GM03348 (cell line): ENCODE measurements at places on chromosomes 6 and 20.

GRCh38 chr20:52269321-52269720, 77.7 kb upstream of the ZFP64 start:
- DNase-seq = peak; percentile 56

DNA sequence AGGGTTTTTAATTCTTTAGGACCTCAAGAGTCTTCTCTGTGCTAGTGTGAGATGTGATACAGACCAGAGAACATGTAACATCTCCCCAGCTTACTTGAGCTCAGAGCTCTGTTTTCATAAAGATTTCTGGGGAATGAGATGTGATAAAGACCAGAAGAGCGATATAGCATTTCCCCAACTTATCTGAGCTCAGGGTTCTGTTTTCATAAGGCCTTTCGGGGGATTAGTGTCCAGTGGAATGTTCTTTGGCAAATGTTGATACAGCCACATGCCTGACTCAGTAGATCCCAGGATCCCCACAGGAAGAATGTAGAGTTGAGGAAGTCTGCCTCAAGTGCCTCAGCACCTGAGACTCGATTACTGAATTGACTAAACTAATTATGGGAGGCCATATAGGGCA, 18.7 kb upstream of the TOP1 start:
- no peak for DNase-seq

DNA sequence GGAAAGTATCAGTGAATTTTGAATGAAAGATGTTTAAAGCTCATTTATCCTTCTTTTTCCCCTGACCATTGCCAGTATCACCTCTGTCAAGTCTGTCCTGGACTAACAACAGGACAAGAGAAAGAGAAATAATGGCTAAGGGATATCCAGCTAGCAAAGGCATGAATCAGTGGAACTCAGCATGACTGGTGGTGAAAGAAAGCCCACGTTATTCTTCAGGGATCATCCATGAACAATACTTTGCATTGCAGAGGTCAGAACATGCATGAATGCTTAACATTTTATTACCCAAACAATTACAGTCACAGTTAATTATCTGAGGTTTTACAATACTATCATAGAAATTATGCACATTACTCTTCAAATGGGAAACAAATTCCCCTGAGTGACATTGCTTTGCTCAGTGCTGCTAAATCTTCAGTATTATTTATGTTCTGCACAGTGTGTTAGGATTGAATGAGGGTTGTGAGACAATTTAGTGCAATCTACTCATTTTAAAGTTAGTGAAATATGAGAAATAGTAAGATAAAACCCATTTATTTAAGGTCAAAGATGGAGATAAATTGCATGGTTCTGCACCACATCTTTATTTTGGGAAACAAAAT, 350.7 kb downstream of the KHDRBS2 start:
- no peak for DNase-seq

DNA sequence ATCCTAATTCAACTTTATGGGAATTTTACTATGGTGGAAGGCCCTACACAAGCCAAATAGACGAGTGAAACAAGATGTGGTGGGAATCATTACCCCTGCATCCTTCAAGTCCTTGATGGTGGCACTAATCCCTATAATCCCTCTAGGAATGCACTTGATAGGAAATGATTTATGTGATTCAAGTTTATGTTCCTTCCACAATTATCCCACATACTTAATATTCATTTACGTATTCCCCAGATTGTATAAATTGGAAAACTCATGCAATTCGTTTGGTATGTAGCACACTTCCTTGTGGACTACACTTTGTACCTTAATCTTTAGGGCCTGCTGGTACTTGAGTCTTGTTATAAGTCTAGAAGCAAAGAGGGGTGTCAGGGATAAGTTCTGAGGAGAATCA, 40.8 kb downstream of the PKIB start:
- no peak for DNase-seq

- DNase-seq = no peak
These were observed 616.5 kb upstream of the CITED2 start for GRCh38 chr6:139990856-139991465.

GRCh38 chr20:17679941-17680835, 1.9 kb downstream of the RRBP1 start:
- peak; percentile 70 for DNase-seq

DNA sequence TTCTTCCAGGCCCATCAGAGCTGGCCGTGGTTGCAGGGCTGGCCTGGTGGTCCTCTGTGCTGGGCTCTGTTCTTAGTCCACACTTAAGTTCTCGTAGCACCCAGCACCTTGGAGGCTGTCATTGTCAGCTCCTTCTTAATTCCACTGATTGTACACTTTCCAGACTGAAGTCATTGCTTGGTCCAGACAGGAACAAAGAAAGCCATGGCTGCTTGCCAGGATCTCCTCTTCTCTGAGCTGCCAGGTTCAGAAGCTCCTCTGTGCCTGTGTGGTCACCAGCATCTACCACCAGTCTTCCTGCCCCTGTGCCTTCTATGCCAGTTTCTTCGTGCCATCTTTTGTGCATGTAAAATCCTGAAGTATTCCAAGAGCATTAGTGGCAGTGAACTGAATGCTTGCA, 39.5 kb upstream of the PCMTD2 start:
- no peak for DNase-seq

- no peak for DNase-seq
These were observed 4.9 kb downstream of the PKIG start for GRCh38 chr20:44587035-44587980.

DNA sequence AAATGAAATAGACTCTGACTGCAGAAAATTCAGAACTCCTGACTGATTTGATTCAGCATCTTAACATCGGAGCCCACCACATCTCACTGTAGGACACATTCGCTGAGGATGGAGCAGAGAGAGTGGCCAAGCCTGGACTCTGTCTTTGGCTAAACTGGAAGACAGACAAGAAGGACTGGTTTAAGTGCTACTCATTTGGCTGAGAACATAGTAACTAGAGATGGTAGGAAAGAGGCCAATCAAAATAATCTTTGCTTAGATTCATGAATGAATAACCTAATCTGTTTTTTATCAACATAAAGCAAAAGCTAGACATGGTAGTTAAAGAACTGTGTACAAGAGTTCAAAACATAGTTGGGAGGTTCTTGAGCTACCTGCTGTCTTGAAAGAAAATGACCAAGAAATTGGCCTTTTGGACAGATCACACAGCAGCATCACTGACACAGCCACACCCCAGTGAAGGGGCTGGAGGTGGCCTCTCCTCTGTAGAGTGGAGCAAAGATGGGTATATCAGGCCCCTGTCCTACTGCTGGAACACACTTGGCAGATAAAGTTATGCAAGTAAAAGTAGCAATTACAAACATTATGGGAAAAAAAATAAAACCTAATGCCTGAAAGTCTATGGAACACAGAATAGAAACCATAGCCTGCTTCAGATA, 87.1 kb upstream of the NT5E start:
- no peak for DNase-seq

DNA sequence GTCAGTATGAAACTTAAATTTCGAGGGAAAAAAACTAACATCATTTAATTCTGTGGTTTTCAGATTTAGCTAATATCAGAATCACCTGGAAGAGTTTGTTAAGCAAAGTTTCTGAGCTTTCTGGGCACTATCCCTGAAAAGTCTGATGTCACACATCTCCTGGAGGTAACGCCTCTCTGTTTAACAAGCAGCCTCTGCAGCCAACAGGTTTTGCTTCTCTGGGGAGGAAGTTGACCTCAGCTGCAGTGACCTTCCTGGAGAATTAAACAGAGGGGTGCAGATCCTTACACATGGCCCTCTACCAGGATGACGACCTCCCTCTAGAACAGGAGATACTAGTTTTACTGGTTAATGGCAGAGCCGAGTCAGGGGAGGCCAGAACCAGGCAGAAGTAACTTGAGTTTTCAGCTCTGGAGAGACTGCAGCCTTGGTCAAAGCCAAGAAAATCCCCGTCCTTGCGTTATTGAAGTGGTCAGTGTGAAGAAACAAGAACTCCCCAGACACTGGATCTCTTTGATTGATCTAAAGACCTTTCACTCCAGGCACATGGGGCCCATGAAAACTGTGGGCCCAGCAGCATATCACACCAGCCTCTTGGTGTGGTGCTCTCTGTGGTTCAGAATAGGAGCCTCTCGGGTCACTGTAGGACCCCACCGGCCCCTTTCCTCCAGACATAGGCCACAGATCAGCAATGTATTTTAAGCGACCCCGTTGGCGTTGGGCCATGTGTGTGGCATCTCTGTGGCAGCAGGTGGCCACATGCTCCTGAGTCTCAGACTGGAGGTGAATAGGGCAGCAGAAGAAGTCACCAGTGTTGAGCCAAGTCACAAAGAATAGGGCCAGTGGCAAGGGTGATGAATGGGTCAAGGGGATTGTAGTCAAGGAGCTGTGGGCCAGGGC, 33.4 kb upstream of the CCR6 start:
- no peak for DNase-seq

- no peak for DNase-seq
These were observed 149.6 kb downstream of the IPCEF1 start for GRCh38 chr6:154206996-154207395.

DNA sequence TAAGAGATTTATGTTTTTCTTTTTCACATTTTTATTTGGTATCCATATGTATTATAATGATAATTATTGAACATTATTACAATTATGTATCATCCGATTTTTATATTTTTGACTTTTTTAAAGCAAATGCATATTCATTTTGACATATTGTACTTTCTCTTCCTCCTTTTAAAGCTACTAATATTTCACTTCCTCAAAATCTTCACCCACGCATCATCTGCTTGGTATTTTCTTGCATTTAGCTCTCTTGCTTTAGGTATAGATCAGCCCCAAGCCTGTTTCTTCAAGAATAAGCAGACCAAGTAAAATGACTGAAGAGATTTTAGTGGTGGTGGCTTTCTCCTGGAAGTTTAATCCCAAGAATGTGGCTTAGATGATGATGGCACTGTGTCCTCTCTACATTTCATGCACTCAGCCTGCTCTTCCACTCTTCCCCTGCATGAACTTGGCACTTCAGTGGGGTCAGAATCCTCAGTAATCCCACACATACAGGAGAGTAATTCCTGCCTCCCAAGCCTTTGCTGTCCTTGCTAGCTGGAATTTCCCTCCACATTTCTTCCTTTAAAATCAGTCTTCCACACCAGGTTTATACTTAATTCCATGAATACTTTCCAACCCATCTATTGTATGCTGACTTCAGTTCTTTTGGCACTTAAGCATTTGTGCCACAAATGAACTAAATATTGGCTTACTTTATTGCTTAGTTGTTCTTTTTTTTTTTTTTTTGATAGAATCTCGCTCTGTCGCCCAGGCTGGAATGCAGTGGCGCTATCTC, 8.2 kb downstream of the NCOA7 start:
- peak; percentile 13 for DNase-seq

DNA sequence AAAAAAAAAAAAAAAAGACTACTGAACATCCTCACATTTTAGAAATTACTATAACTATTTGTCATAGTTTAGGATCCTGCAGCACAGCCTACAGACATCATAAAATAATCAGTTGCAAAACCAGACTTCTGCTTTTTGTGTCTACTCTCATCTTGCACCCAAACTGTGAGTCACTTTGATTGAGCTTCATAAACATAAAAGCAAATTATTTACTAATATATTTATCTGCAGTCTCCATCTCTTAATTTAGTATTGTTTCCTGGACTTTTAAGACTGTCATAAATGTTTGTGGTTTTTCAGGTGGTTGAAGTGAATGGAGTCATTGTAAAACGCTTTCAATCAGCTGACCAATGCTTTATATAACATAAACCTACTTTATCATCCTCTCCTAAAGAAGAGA, 14.8 kb upstream of the CALHM6 start:
- peak; percentile 39 for DNase-seq

DNA sequence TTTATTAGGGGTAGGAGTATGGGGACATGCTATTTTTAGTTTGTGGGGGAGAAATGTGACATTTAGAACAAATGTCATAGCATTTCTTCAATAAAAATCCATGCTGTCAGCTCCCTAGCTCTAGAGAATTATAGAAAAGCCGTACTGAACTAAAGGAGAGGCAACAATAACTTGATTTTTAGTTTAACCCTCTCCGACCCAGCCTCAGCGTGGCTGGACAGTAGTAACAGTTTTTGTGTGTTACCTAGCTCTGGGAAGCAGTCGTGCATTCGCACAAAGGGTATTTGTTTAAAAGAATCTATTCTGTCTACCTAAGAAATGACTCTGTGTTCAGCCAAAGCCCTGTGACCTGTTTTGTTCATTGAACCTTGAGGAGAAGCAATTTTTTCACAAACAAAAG, 442.4 kb upstream of the SOX4 start:
- DNase-seq = no peak

- peak; percentile 55 for DNase-seq
These were observed 51.9 kb downstream of the GCLC start for GRCh38 chr6:53492860-53493634.
